ENCODE measurements at places on chromosomes 7 and 10. TPM values are rescaled to one million over a fixed set of nuclear protein-coding genes. Genes with fewer than 3 reads are reported as not detected.

DNA sequence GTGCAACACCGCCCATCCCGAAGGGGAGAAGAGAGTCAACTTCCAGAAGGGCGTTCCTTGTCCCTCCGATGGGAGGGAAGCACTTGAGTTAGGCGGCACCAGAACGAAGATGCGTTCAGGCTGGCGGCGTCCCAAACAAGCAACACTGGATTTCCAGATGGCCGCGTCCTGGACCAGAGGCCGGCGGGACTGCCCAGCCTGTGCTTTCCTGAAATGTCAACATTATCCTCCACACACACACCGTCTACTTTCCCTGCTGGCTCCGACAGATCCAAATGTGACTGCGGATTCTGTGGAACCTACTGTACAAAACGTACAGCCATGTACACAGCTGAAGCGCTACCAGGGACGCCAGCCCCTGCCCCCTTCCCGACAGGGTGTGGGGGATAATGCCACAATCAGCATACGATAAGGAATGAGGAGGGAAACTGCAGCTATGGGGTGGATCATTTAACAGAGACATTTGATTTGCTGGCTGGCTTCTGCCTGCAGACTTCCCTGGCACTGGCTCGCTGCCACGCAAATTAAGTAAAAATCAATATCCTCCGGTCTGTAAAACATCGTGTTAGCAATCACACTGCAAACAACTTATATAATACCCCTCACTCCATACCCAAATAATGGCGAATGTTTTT, 82.1 kb downstream of the ZRANB1 start:
- no peak for DNase-seq

GRCh38 chr10:78504181-78504580, 470.5 kb downstream of the RPS24 start:
- no peak for DNase-seq

- no peak for DNase-seq
These were observed 627 bp downstream of the DUSP5 start for GRCh38 chr10:110498087-110498981.

GRCh38 chr7:20035279-20035875, 181.8 kb downstream of the MACC1 start:
- no peak for DNase-seq

GRCh38 chr7:26156451-26157420, 4.7 kb downstream of the NFE2L3 start:
- no peak for DNase-seq

Gene GJC3
- not detected for total RNA-seq

GRCh38 chr7:98230746-98231471, 19.7 kb downstream of the BHLHA15 start:
- DNase-seq: no peak

Gene GNAT3
- total RNA-seq: not detected

Gene BAIAP2L1
- 120 TPM for total RNA-seq

- no peak for DNase-seq
These were observed 67.0 kb downstream of the CDK6 start for GRCh38 chr7:92769394-92769699.

DNA sequence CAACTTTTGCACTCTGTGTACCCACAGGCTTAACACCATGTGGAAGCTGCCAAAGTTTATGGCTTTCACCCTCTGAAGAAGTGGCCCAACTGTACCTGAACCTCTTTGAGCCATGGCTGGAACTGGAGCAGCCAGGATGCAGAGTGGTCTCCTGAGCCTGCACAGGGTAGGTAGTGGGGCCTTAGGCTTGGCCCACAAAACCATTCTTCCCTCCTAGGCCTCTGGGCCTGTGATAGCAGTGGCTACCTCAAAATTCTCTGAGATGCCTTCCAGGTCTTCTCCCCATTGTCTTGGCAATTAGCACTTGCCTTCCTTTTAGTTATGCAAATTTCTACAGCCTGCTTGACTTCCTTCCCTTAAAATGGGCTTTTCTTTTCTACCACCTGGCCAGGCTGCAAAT, 19.3 kb upstream of the SPAM1 start:
- no peak for DNase-seq

DNA sequence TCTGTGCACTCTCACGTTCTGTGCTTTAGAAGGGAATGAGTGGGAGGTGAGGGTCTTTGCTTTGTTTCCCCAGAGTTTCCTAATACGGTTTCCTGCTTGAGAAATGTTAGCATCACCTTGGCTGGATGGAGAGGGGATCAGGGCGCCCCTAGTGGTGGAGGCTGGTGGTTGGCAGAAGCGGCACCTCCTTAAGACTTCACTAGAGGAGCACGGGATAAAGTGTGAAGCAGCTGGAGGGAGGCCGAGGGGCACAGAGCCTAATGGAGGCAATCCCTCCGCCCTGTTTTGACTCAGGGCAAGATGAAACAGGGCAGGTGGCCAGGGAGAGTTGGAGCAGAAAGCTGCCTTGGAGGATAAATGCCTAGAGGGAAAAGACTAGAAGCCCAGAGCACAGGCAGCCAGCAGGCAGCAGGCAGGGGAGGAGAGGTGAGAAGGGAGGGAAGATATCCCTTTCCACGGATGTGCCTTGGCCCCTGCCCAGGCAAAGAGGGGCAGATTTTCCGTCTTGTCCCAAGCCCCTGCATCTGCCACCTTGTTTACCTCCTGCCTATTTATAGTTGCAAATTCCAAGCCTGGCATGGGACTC, 56.0 kb upstream of the BTRC start:
- peak; percentile 45 for DNase-seq

GRCh38 chr7:112101201-112101846, 104.9 kb downstream of the DOCK4 start:
- DNase-seq: no peak

- DNase-seq: no peak
These were observed 296.9 kb upstream of the DGKB start for GRCh38 chr7:15199482-15199881.

GRCh38 chr7:39421661-39422060, 144.5 kb upstream of the YAE1 start:
- DNase-seq: no peak

GRCh38 chr7:12028508-12028907, 182.6 kb upstream of the TMEM106B start:
- no peak for DNase-seq

Gene GDF10
- total RNA-seq: 1.2 TPM

GRCh38 chr10:6114299-6114698, 25.5 kb downstream of the RBM17 start:
- no peak for DNase-seq

DNA sequence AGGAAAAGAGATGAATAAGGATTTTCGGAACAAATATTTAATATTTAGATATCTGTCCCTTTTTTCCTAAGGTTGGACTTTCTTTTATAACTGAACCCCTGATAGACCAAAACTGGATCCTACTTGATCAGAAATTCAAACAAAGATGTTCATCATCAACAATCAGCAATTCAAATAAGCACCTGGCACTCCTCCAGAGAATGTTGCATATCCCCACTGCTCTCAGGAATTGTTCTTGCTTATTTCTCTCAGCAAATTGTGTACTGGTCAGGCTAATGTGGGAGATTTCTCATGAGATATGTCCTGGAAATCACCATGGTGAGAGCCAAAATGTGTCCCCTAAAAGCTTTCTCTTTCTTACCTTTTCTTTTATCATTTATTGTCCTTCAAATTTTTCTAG, 40.3 kb upstream of the LHFPL3 start:
- DNase-seq: no peak

Gene TFR2
- total RNA-seq: 9.1 TPM

DNA sequence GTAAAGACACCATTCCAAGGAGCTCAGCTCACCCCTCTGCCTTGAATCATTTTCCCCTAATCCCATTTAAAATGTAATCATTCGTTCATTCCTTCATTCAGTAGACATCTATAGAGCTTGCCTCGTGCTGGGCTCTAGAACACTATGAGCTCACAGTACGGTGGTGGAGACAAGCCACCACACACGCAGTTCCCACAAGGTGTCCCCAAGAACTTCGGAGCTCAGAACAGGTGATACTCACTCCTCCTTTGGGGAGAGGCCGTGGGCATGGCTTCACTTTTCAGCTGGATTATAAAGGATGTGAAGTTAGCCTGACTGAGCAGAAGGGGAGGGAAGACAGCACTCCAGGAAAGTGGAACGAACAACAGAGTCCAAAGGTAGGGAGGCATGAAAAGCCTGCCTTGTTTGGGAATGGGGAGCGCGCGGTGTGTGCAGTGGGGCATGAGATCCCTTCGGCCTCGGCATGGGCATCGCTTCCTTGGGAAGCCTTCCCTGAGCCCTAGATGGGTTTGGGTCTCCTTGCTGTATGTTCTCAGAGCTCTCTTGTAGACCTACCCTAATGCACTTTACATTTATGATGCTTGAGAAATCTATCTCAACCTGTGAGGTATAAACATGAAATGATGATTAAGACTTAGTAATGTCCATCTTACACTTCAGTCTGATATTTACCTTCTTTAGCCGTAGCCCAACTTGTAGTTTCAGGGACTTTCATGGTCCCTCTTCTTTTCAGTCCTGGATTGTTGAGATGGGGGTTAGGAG, 809 bp upstream of the OGA start:
- DNase-seq: no peak

DNA sequence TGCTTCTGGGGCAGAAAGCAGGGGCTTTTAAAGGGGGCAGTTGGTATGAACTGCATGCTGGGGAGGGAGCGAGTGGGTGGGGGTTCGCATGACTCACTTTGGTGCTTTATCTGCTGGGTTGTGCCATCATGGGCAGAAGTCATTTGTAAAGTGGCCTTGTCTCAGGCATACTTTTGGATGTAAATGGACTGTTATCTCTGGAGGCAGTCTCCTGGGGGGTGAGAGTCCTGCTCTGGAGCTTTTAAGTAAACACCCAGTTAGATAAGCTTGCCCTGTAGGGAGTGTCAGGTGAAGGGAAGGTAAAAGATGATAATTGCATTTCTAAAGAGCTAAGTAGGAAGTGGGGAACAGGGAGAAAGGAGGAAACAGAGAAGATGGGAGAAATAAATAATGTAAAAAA, 1.6 kb upstream of the GSTO1 start:
- DNase-seq: no peak

DNA sequence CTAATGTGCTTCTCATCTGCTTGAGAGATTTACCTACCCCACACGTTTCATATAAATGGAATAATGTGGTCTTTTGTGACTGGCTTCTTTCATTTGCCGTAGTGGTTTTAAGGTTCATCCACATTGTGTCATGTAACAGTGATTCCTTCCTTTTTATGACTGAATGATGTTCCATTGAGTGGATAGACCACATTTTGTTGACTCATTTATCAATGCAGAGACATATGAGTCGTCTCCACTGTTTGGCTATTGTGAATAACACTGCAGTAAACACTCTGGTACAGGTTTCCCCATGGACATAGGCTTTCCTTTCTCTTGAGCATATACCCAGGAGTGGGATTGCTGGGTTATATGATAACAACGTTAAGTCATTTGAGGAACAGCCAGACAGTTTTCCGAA, 2.0 kb upstream of the AOC1 start:
- no peak for DNase-seq

- DNase-seq: no peak
These were observed 37.4 kb downstream of the ZNRF2 start for GRCh38 chr7:30321882-30322192.

- no peak for DNase-seq
These were observed 30.3 kb upstream of the PAX2 start for GRCh38 chr10:100715101-100715444.

- no peak for DNase-seq
These were observed 757 bp upstream of the PALS2 start for GRCh38 chr7:24572393-24572996.

Gene WNT16
- total RNA-seq: 0.39 TPM

Gene LEP
- not detected for total RNA-seq

Gene BAMBI
- total RNA-seq: 3.9 TPM

- DNase-seq: no peak
These were observed 14.1 kb downstream of the CHN2 start for GRCh38 chr7:29208410-29209250.

DNA sequence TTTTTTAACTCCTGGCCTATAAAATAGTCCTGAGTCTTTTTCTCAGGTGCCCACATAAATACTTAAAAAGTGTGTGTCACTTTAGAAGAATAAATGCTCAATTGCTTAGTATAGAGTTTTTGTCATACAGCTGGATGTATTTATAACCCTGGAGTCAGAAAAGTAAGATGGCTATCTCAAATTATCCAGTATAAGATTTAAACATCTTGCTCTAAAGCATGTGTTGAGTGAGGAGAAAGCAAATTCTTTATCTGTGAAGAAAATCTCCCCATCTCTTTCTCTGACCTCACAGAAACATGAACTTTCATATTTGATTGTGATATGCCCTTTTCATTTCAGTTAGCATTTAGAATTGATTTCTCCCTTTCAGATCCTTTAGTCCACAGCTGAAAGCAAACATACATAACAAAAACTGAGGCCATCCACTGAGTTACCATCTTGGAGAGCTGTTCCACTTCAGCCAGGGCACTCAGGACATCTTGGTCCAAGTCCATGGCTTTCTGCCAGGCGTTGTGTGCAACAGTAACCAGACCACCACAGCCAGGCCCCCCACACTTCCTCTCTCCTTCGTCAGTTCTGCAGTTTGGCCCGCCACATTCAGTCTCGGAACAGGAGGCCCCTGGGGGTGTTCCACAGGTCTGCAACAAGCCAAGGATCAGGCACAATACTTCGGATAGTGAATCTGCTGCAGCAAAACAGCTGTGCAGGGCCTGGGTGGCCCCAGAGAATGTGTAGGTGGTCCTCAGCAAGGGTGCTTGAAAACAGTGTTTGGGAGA, 40.9 kb downstream of the DLD start:
- DNase-seq: no peak

Gene PLEKHA1
- 95.5 TPM for total RNA-seq

- DNase-seq: no peak
These were observed 130.6 kb upstream of the BTBD16 start for GRCh38 chr10:122140461-122140902.

Gene FGFR2
- 5.7 TPM for total RNA-seq

Gene TMEM26
- total RNA-seq: 14.3 TPM

Measured in Panc1 (cell line).